Psoas muscle (tissue), 8 donors: ENCODE measurements at places on chromosomes 2 and 18. TPM values are rescaled to one million over a fixed set of nuclear protein-coding genes. Genes with fewer than 3 reads are reported as not detected.

Gene GREB1L
- total RNA-seq: 11.3 TPM

Gene UGT1A4
- not detected for total RNA-seq

Gene DSEL
- total RNA-seq: 1.4 TPM

Gene SPOPL
- total RNA-seq: 10.7 TPM

Gene TCF23
- not detected for total RNA-seq

Gene COLEC12
- total RNA-seq: 6.4 TPM

Gene ZAP70
- total RNA-seq: 0.94 TPM

Gene IL1RN
- 0.24 TPM for total RNA-seq

Gene ANKRD29
- 2.1 TPM for total RNA-seq
